ENCODE measurements at places on chromosomes 6 and 20. TPM values are rescaled to one million over a fixed set of nuclear protein-coding genes. Genes with fewer than 3 reads are reported as not detected.

DNA sequence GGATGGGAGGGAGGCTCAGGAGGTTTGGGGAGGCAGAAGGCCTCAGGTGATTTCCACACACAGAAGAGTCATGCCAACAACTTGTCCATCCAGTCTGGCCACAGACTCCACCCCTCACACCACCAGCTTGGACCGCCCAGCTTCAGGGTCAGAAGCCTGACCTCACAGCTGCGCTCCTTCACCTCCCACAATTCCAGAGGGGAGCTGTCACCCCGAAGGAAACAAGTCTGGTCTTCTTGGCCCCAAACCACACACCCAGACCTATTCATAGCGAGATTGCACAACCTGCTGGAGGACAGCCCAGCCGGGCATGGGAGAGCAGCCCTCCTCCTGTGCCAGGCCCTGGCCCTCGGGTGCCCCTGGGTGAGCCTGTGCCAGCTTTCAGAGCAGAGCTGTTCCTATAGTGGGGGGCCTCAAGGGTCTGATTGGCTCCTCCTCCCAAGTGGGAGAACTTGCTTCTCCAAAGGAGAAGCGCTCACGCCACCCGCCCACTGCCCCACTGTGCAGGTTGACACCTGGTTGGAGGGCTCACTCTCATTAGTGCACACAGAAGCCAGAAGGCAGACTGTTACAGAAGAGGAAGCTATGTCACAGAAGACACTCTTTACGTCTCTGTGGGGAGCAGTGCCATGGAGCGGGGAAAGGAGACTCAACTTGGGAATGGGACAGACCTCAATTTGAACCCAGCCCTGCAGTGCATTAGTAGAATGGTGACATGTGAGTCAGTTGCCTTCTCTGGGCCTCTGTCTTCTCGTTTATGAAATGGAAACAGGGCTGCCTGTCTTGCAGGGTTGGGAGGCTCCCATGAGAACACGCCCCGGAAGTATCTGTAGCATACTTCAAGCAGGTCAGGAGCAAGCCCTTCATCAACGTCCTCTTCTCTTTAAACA lies 128.8 kb downstream of the FOXO3 start:
- DNase-seq: no peak

GRCh38 chr6:53466257-53466656 lies 78.6 kb downstream of the GCLC start:
- DNase-seq: no peak

- DNase-seq: no peak
Observed at GRCh38 chr6:47206626-47207025, 103.1 kb downstream of the TNFRSF21 start.

DNA sequence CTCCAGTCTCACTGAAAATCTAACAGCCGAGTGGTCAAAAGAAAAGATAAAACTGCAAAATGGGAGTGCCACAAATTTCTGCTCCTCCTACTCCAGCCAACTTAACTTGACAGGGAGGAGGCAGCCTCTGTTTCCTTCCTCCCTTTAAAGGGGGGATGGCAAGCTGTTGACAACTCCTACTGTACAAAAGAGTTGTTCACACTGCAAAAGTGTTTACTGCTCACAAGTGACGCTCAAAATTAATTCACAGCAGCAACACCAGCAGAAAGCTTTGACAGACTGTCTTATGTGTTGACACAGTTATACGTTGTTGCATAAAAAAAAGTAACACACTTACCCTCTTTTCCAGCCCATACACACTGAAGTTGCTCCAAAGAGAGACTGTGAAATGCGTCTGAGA lies 169.8 kb downstream of the BACH2 start:
- no peak for DNase-seq

GRCh38 chr6:138577151-138577915 lies 78.0 kb upstream of the NHSL1 start:
- no peak for DNase-seq

- DNase-seq: no peak
Observed at GRCh38 chr20:16111852-16112412, 461.3 kb downstream of the KIF16B start.

- no peak for DNase-seq
Observed at GRCh38 chr20:49475292-49476015, 7.0 kb downstream of the KCNB1 start.

DNA sequence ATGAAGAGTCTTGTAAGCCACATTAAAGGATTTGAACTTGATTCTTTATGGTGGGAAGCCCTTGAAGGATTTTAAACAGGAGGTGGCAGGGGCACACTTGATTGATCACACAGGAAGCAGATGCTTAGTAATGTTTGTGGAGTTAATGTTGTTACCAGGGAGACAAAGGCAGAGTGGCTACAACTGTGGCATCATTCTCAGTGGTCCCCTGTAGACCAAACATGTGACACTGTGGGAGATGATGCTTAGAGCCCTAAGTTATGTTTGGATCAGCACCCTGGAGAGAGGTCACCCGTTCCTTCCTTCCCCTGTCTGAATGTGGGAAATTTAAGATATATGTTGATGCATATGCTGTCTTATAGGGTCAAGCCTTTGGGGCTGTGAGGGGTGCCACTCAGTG lies 53.2 kb downstream of the EIF2S2 start:
- no peak for DNase-seq

LY6G6F gene
- 0.05 TPM for total RNA-seq

DSN1 gene
- total RNA-seq: 20.6 TPM
